ENCODE measurements at places on chromosomes 4 and X.
A peak's percentile ranks its signal among the peaks of the same experiment; 100 is the strongest.

DNA sequence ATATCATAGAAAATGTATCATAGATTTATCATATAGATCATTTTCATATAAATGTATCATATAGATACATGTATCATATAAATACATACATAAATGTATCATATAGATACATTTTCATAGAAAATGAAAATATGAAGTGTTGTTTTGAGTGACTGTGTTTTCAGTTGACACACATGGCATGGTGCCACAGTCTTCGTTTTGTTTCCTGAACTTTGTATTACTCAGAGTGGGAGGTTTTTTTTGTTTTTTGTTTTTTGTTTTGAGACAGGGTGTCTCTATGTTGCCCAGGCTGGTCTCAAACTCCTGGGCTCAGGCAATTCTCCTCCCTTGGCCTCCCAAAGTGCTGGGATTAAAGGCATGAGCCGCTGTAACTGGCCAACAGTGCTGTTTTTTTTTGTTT lies 3.9 kb downstream of the RBM10 start:
- DNase-seq: no peak

GRCh38 chr4:87838205-87838604 lies 5.4 kb downstream of the MEPE start:
- no peak for DNase-seq

- no peak for DNase-seq
These were observed 8.5 kb downstream of the COL25A1 start for GRCh38 chr4:109294006-109294405.

DNA sequence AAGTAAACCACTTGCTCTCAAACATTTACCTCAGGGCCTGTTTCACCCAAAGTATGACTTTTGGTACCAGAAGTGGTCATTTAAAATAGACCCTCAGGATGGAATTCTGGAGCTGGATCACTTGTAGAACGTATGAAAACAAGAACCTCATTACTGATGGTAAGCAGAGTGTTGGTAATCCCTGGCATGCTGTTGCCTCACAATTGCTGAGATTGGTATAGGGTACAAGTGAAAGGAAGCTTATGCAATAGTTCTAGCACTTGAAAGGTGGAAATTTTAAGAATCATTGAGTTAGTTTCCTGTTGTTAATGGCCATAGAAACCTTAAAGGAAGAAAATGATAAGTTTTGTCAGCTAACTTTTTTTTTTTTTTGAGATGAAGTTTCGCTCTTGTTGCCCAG lies 22.3 kb upstream of the THOC2 start:
- no peak for DNase-seq

GRCh38 chr4:74642006-74642405 lies 152.3 kb downstream of the BTC start:
- no peak for DNase-seq

DNA sequence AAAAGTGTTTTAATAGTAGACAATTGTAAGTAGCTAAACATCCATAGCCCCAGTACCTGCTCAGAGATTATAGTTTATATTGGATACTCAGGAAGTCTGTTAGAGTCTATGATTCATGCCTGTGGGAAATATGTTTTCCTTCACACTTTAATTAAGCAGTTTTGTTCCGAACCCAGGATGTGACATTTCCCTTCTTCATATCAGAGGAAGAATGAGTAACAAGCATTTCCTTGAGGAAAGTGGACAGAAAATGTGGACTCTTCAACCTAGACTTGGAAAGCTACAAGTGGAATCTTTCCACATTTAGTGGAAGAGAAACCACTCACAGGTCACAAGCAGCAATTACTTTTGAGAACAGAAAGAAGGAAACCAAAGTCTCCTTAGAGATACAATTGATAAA lies 419.4 kb downstream of the C4orf33 start:
- DNase-seq: no peak

DNA sequence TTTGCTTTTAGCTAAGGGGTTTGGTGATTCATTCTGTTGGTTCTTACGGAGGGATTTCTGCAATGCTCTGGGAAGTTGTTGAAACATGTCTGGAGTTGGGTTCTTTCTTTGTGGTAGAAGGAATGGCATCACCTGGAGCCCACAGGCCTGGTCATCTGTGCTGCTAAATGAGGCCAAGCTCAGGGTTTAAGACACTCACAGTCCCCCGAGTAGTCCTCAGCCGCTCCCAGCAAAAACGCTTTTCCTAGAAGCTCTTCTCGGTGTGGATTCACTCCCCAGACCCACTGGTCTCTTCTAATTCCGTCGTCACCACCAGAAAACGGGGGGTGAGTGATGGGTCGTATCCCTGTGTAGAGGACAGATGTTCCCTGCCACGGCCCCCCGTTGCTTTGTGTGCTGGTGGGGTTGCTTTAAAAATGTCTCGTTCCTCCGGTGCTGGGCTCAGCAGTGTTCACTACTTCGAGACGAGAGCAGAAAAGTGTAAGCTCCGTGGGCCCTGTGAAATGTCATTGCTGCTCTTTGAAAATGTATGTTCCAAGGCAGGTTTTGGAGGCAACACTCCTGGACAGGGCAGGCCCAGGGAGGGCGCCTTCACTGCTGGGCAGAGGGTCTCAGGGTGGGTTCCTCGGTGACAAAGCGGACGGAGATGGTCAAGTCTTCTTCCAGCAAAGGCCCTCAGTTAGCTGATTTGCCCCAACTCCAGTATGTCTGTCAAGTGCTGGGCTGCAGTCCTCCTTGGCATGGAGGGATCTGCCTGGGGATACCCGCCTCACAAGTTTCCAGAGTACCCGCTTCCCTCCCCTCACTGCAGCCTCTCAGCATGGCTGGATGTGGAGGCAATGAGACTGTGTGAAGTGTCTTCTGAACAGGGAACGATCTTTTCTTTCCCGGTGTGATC lies 37.3 kb downstream of the PSAPL1 start:
- DNase-seq: no peak

DNA sequence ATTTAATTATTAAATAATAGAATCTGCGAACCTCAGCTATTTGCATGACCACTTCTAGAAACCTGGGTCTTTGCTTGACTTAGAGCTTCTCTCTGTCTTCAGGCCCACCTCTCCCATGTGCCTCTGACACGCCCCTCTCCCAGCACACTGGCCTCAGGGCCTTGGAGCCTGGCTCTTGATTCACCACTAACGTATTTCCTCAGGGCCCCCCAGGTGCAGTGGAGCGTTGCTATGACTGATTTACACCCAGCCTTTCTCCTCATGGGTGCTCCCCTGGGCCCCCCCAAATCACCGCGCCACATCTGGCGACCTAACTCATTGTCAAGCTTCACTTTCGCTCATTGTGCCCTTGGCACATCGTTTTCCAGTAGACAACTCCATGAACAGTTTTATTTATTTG lies 37.9 kb upstream of the TENM3 start:
- DNase-seq: no peak

DNA sequence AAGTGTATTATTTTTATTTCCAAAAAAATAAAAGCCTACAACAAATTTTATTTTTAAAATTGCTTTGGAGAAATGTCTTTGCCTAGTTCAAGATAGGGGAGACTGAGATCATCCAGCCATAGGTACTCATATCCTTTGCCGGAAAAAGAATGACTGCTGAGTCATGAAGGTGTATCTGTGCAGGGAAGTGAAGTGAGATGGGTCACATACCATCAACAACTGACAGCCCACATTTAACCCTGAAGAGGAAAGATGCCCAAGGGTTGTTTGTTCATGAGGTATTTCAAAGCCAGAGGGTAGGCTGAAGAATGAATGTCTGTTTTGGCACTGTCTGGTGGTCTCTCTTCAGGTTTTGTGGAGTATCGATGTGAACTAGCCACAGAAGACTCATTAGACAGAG lies 106.7 kb upstream of the TTC29 start:
- DNase-seq: no peak

- no peak for DNase-seq
These were observed 195.8 kb upstream of the ZFP42 start for GRCh38 chr4:187799735-187800134.

DNA sequence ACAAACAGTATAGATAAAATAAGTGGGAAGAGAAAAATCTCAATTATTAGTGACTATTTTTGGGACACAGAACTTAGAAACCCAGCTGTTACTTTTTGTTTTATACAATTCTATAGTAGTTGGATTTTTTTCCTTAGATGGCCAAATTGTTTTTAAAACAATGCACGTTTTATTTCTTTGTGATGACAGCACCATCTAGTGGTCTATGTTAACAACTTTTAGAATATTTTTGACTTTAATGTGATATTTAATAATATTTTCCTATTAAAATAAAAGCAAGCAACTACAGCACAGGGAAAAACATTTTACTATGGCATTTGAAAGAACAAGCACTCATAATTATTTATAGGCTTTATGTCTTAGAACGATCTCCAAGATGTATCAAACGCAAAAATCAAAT lies 5.6 kb upstream of the SMIM31 start:
- no peak for DNase-seq

- DNase-seq: no peak
These were observed 258.8 kb downstream of the ARHGAP24 start for GRCh38 chr4:85733798-85734197.

GRCh38 chr4:80043541-80043940 lies 29.5 kb downstream of the ANTXR2 start:
- DNase-seq: no peak

GRCh38 chrX:15815779-15816437 lies 25.6 kb downstream of the ZRSR2 start:
- no peak for DNase-seq

DNA sequence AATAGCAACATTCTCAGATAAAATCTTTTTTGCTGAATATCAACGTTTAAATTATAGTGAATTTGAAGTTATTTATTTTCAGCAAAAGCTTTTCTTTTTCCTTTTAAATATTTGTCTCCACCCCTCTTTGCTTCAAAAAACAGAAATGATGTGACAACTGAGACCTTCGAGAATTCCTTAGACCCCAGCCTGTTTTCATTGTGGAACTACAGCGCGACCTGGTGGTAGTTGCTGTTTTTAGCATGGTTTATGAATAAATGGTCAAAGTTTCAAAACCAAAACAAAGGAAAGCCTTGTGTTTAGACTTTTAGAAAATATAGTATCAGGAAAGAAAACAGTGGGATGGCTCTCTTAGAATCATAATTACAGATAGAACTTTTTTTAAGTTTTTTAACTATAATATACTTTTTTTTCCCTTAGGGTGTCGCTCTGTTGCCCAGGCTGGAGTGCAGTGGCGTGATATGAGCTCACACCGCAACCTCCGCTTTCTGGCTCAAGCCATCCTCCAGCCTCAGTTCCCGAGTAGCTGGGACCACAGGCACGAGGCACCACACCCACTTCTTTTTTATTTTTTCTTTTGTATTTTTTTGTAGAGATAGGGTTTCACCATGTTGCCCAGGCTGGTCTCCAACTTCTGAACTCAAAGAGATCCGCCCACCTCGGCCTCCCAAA lies 26.8 kb upstream of the TMEM184C start:
- DNase-seq: peak; percentile 82

- no peak for DNase-seq
These were observed 22.5 kb downstream of the HNRNPH2 start for GRCh38 chrX:101430457-101431078.

DNA sequence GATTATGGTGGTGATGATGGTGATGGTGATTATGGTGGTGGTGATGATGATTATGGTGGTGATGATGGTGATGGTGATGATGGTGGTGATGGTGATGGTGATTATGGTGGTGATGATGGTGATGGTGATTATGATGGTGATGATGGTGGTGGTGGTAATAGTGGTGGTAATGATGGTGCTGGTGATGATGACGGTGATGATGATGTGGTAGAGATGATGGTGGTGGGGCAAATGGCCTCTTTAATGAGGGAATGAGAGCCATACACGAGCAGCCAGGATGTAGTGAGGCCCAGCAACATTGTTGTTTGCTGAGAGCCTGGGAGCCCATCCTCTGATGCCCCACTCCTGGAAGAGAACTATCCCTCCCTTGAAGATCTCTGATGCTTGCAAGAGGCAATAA lies 29.0 kb downstream of the HMX1 start:
- no peak for DNase-seq

GRCh38 chrX:13923845-13924244 lies 105.8 kb downstream of the GEMIN8 start:
- no peak for DNase-seq

DNA sequence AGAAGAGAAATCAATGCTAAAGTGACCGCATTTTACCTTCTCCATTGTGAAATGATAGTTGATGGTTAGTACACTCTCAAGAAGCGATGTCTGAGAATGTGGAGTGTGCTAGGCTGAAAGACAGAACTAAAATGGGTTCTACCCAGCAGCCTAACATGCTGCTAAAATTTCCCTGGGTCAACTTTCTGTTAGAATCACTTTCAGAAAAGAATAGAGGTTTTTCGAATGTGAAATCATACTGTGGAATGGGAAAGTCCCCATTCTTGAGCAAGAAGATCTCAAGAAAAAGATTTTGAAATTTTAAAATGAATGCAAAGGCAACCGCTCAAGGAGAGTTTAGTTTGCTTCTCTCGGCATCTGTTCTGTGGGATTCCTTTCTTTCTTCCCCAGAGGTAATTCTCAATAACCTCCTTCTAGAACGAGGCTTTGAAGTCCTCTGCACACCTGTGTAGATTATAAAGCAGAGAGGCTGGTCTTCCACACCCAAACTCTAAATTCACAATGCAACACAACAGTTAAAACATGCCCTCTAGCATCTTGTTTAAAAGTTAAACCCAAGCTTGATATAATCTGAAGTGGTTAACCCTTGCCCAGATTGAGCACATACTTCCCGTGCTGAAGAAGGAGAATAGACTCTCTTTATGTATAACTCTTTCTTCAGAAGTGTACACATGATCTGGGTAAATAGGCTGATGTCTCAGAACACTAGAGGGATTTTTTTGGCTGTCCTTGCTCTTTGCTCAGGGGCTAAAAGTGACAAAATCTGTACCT lies 208.7 kb upstream of the KLF3 start:
- DNase-seq: no peak
